NCI-H187 (cell line): ENCODE measurements at places on chromosomes 12 and 14.

- DNase-seq: no peak
These were observed 9.2 kb downstream of the PSMC6 start for GRCh38 chr14:52716155-52716554.

GRCh38 chr12:6307529-6307928 lies 3.0 kb upstream of the PLEKHG6 start:
- DNase-seq: no peak

- no peak for DNase-seq
These were observed 3.2 kb upstream of the VDR start for GRCh38 chr12:47907851-47908454.

DNA sequence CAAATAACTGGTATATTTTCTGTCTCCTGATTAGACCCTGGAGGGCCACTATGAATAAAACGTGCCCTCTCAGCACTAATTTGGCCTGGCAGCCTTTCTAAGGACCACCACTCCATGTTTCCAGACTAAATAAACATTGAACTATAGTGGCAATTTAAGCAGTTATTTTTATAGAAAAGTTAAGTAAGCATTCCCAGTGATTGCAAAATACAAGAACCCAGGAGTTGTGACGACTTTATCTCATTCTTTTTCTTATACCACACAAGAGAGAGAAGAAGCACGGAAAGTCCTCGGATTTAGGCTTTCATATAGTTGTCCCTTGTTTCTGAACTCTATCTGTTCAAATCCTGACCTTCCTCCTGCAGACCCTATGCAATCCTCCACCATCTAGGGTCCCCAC lies 23.1 kb upstream of the STRAP start:
- DNase-seq: no peak
